ENCODE measurements at places on chromosomes 16 and 17.

DNA sequence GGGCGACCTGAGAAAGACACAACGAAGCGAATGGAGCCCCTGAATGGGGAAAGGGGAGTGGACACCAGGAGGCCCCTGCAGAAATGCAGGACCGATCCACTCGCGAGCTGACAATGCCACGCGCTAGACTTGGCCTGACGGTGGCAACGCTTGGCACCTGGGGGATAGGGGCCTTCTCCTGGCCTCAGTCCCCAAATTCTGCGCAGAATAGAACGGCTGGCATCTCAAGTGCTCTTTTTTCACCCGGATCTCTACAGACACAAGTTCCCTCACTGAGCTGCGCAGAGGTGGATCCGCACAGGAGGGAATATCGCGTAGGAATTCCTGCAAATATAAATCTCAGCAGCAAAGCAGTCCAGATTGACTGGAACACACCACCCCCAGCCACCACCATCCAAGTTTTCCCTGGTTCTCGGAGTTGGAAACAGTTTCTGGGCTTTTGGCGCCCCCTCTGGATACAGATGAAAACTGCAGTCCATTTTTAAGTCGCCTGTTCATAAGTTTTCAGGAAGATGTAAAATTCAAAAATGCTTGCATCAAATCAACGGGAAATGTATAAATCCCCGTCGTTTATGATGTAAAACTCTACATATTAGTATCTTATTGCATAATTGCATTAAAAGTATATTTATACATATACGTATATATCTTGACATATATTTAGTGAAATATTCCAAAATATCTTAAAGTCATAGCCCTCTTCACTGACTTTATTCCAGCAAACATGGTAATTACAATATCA, 2.3 kb upstream of the SOX9 start:
- DNase-seq: peak; percentile 91

DNA sequence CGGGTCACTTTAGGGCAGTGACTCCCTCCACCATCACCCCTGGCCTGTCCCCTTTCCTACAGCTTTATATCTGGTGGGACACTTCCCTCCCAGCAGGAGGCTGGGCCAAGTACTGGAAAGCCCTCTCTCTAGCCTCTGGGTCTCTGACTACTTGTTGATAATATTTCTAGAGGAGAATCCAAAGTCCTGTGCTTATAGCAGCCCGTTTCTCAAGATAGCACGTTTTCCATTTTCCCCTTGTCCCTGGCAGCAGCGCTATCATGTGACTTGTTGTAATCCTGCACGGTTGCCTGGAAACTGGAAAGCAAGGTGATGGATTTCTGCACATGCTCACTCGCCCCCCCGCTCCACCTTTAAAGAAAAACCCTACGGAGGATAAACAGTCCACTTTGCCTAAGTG, 3.3 kb upstream of the AXIN2 start:
- peak; percentile 42 for DNase-seq

- no peak for DNase-seq
These were observed 5.7 kb upstream of the PMP22 start for GRCh38 chr17:15270628-15271381.

- no peak for DNase-seq
These were observed 572 bp downstream of the KSR1 start for GRCh38 chr17:27456681-27457359.

DNA sequence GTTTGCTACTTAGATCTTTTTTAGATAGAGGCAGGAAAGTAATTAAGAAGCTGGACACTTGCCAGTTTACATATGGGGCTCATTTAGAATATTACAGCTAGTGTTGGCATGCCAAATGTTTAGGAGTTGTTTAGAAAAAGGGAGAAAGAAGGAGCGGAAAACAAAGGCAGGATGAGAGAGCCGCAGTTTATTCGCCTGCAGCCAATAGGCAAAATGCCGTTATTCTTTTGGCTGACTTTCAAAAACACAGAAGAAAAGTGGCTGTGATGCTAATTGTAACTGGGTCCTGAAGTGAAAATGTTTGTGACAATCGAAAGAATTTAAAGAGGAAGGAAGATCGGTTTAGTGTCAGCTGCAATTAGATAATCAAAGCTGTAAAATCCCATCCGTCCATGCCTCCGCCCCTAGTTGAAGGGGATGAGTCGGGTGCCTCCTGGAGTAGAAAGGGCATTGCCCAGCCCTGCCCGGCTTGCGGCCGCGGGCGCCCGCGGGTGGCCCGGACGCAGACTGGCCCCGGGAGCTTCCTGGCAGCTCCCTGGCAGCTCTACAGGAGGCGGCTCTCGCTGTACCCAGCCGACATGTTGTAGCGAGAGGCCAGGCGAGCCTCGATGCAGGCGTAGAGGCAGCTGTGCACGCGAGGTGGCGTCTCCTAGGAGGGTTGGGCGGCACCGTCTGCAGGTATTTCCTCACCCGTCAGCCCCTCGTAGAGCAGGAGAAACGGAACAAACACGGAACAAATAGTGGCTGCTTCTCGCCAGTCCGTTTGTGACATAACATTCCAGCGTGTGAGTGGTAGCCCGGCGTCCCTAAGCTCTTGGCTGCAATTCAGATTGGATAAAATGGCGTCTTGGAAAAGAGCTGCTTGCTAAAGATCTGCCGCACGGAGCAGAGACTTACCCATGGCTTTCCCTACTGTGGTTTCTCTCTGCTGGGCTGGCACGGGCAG, 82.2 kb downstream of the TNRC6C start:
- peak; percentile 58 for DNase-seq

- no peak for DNase-seq
These were observed 232.5 kb upstream of the ZFHX3 start for GRCh38 chr16:73280388-73280787.

GRCh38 chr16:47858333-47858982, 297.3 kb downstream of the ABCC12 start:
- no peak for DNase-seq

- DNase-seq: peak; percentile 75
These were observed 5.9 kb downstream of the SLC5A11 start for GRCh38 chr16:24851700-24852099.

- no peak for DNase-seq
These were observed 751.8 kb downstream of the CDH11 start for GRCh38 chr16:64370112-64370511.

DNA sequence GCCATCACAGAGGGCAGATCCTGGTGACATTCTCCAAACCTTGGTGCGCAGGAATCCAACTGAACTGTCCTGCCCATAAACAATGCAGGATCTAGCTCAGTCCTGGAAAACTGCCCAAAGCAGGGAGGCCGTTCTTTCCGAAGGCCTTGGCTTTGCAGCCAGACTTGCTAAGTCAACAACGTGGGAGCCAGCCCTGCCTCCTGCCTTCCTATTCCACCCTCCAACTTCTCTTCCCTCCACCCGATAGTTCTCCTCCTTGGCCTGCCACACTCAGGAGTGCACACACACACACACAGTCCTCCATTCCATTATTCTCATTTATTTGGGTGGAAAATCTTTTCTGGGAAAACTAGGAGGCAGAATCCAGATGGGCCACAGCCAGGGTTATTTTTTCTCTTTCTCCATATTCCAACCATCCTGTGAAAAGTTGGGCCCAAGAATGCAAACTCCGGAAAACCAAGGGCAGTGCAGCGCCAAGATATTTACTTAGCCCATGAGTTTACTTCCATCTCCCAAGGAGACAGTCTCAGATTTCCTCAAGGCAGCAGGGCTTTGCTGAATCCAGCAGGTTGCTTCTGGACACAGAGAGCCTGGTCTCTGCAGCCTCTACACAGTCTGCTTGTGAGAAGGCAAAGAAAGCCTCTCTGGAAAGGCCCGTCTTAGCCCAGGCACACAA, 15.8 kb downstream of the COPRS start:
- peak; percentile 82 for DNase-seq

DNA sequence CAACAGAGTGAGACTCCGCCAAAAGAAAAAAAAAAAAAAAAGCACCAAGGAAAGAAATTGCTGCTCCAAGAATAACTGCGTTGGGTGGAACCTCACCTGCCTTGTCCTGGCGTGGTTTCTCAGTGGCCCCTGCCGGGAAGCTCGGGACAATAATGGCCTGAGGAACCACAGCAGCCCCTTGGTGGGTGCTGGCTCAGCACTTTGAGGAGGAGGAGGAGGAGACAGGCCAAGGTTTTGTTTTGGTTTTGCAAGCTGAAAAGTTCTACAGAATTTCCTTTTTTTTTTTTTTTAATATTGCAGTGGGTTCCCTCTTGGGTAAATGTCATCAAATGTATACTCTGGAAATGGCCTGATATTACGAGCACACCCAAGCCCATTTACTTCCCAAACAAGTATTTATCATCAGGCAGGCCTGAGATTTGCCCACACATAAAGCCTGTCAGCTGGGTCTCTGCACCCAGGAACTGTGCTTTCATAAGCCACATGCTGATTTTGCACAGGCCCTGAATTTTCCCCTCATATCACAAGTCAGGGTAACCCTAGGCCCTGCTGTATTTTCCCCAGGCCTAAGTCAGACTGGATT, 78.3 kb downstream of the SOCS1 start:
- no peak for DNase-seq

DNA sequence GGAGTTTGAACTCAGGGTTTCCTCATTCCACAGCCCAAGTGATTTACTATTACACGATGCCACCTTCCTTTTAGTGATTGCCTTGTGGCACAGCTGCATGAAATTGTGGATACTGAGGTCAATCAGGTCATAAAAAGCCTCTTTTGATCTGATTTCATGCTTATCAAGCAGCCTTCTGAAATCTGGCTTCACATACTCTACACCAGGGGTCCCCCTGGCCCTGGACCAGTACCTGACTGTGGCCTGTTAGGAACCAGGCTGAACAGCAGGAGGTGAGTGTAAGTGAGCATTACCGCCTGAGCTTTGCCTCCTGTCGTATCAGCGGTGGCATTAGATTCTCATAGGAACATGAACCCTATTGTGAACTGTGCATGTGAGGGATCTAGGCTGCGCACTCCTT, 13.8 kb downstream of the SLFN5 start:
- no peak for DNase-seq

DNA sequence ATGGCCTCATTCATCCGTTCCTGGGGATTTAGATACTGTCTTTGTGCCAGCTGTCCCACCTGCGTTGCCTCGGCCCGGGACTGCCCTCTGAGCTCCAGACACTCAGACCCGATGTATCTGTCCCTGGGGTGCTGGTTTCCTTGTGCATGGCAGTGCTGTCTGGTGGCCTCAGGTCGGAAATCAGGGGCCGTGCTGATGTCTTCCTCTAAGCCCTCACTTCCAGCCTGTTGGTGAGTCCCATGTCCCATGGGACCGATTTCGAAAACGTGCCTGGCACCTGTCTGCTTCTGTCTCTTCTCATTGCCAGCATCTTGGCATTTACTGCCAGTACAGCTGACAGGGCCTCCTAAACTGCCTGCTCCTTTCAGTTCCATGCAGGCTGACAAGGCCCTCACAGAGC, 22.1 kb downstream of the NT5M start:
- no peak for DNase-seq

GRCh38 chr17:2175294-2175628, 120.4 kb downstream of the HIC1 start:
- no peak for DNase-seq

DNA sequence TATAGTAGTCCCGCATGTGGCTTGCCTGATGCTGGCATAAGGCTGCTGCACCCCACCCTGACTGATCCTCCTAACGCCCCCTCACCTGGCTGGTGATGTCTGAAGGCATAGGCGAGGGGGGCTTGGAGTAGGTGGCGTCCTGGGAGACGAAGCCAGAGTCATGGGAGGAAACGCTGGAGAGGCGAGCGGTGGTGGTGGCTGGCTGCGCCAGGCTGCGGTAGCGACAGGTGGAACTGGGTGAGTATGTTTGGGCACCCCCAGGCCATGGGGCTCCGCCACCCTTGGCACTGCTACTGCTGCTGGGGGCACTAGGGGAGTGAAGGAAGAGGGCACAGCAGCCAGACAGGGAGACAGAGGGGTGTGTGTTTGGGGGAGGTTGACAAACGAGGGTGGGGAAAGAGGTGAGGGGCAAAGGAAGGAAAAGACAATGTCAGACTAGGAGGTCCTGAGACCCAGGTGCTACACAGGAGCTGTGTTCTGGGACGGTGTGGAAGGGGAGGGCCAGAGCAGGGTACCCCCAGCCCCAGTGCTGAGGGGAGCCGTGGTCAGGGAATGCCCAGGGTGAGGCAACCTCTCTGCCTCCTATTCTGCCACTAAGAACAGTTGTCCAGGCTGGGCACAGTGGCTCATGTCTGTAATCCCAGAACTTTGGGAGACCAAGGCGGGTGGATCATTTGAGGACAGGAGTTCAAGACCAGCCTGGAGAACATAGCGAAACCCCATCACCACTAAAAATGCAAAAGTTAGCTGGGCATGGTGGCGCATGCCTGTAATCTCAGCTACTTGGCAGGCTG, 11.4 kb downstream of the MTSS2 start:
- DNase-seq: no peak

- peak; percentile 52 for DNase-seq
These were observed 123.9 kb upstream of the CIBAR2 start for GRCh38 chr16:85235991-85236817.

DNA sequence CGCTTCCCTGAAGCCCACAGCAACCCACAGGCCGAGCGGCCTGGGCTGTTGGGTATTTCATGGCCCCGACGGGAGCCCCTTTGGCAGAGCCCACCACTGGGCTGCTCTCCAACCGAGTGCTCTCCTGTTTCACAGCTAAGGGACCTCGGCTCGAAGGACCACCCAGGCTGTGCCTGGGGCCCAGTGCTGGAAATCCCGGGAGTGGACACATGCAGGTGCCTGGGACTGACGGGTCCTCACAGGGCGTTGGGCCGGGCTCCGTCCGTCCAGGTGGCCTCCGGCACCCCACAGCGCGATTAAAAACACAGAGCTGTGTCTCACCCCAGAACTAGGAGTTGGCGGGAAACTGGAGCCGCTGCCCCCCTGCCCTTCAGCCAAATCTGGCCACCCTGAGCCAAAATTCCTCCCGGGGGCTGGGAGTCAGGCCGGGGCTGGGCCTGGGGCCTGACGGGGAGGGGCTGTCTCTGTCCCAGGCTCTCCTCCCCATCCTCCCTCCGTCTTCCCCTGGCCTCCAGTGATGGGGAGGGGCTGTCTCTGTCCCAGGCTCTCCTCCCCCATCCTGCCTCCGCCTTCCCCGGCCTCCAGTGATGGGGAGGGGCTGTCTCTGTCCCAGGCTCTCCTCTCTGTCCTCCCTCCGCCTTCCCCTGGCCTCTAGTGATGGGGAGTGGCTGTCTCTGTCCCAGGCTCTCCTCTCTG, 14.1 kb downstream of the UTS2R start:
- no peak for DNase-seq

DNA sequence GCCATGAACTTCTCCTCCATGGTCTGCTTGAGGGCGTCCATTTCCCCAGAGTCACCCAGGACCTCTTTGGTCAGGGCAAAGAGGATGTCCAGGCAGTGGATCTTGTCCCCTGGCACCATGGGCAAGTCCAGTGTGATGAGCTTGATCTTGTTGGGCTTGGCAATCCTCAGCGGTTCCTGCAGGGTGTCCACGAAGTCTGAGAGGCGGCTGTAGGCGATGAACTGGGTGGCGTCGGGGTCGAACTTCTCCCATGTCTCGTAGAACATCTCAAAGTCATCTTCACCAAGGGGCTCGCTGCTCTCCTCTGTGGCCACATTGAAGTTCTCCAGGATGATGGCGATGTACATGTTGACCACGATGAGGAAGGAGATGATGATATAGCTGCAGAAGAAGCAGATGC, 9.0 kb upstream of the CD79B start:
- no peak for DNase-seq

- peak; percentile 80 for DNase-seq
These were observed 28.5 kb upstream of the TRAP1 start for GRCh38 chr16:3745751-3746355.
